Stimulated activated CD8-positive, alpha-beta memory T cell treated with anti-CD3 and anti-CD28 coated beads, Interleukin-4, amount 100 ng/mL, for 1 hour (primary cell): ENCODE measurements at places on chromosomes 3 and 15.

- no peak for DNase-seq
These were observed 81.0 kb downstream of the CDC25A start for GRCh38 chr3:48107227-48107626.

DNA sequence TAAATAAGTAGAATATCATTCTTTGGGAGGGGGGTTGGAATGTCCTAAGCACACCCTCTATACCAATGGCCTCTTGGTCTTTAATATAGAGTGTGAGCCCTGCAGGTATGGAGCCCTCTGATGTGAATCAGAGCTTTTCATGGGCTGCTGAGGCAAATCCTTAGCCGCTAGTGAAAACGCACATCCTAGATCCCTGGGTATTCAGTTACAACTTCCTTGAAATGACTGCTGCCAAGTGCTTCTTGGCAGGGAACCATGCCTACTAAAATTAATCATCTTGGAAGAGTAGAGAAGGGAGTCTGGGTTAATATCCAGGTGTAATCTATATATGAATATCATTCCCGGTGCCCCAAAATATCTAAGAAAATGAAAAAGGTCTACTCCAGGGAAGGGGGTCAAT is 109.1 kb downstream of the POLQ start:
- no peak for DNase-seq

- no peak for DNase-seq
These were observed 134.7 kb downstream of the TMCC1 start for GRCh38 chr3:129758785-129759320.

DNA sequence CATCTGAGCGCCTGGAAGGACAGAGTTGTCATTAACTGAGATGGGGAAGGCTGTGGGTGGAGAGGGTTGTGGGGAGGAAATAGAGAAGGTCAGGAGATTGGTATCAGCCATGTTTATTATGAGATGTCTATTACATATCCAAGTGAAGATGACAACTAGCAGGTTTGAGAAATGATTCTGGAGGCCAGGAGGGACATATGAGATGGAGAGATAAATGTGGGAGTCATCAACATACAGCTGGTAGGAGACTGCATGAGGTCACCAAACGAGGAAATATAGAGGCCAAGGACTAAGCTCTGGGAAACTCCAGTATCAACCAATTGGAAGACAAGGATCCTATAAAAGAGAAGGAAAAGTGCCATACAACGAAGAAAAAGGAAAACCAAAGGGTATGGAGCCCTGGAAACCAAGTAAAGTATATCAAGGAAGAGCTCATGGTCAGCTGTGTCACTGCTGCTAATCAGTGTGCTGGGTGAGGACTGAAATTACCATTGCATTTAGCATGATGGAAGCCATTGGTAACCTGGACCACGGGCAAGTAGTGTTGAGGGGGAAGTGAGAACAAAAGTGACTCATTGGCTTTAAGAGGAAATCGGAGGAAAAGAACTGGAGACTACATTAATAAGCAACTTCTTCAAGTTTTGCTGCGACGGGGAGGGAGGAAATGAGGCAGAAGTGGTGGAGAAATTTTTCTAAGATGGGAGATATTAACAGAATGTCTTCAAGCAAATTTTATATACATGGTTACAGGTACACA is 14.0 kb upstream of the UACA start:
- DNase-seq = no peak

GRCh38 chr3:127014536-127015281 is 31.8 kb downstream of the PLXNA1 start:
- no peak for DNase-seq

DNA sequence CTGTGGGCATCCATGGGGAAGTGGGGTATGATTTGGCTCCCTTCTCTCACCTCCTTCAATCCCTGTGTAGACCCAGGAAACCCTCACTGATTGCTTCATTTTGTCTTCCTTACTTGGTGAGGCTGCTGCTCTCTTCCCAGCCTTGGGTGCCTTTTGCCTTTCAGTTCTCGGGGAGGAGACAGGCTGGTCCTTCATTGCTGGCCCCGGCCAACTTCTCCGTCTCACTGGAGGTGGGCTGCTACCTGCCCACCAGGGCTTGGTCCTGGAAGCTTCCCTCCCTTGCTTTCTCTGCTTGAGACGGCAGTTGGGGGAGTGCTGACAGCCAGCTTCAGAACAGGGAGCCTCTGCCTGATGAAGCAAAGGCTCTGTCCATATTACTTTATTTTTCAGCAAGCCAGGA is 4.7 kb downstream of the FOXL2 start:
- no peak for DNase-seq

- no peak for DNase-seq
These were observed 28.3 kb upstream of the GPD1L start for GRCh38 chr3:32078085-32078634.

- DNase-seq = no peak
These were observed 19.6 kb upstream of the CHRNB4 start for GRCh38 chr15:78660584-78660983.

DNA sequence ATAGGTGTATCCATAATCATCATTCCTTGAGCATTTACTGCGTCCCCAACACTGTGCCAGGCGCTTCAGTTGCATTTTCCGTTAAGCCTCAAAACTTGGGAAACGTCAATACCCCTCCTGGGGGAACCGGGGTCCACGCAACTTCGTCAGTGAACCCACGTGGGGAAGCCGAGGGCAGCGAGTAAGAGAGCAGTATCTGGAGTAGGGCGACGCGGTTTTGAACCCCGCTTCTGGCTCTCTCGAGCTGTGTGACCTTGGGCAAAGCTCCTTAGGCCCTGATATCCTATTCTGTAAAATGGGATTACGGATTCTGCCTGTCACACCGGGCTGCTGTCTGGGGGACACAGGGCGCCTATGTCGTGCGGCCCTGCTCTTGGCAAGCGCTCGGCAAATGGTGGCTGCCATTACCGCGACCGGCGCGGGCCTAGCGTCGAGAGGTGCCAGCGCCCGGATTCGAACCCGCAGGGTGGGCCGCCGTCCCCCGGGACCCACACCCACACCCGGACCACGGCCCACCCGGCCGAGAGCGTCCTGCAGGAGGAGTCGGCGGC is 590 bp downstream of the POLG start:
- no peak for DNase-seq

DNA sequence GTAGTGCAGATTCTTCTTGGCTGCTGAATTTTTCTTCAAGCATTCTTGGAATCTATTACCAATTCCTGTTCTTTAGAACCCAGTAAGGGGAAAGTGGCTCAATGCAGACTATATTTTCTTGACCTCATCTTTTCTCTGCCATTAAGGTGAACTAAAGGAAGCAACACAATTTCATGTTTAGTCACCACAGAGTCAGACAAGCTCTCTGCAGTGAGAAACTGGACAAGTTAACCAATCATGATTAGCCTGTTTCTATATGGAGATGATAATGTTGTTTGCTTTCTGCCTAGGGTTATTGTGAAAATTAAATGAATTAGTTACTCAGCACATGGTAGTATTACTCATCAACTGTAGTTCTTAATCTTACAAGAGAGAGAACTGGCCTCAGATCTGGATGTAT is 1075.1 kb downstream of the AGBL1 start:
- DNase-seq = no peak

GRCh38 chr3:72782521-72782920 is 65.7 kb downstream of the SHQ1 start:
- DNase-seq = no peak

GRCh38 chr3:123640740-123641462 is 56.0 kb upstream of the HACD2 start:
- DNase-seq = no peak

GRCh38 chr3:79306934-79307570 is 460.7 kb downstream of the ROBO1 start:
- DNase-seq = no peak

DNA sequence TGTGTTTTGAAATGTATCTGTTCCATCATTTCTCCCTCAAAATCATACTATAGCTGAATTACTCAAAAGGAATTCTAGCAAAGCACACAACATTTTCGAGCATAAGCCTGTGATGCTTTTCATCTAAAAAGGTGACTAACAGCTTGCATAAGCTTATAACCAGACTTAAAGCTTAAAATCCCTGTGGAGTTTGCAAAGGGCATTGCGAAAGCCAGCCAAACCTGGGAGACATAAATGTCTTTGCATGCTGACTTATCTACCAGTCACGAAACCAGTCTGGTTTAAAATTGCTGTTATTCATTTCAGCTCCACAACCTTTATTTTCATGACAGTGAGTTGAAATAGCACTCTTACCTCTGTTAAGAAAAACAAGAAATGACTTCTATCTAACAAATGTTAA is 35.6 kb upstream of the LIPC start:
- no peak for DNase-seq

DNA sequence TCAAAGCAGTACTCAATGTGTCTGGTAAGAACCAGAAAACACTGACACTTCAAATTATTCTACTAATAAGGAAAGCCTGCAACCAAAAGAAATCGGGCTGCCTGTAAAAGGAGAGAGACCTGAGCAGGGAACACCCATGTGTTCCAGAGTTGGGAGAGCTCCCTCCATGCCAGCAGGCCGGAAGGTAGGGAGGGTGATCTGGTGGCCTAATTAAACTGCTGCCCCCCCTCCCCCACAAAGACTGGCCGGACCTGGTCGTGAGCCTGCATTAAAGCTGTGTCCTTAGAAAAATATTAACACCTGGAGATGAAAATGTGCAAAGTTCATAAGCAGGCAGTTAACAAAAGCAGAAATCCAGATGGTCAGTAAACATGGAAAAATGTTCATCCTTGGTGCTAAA is 170.6 kb upstream of the BHLHE40 start:
- no peak for DNase-seq

GRCh38 chr3:73046195-73046594 is 15.3 kb upstream of the EBLN2 start:
- DNase-seq = no peak

DNA sequence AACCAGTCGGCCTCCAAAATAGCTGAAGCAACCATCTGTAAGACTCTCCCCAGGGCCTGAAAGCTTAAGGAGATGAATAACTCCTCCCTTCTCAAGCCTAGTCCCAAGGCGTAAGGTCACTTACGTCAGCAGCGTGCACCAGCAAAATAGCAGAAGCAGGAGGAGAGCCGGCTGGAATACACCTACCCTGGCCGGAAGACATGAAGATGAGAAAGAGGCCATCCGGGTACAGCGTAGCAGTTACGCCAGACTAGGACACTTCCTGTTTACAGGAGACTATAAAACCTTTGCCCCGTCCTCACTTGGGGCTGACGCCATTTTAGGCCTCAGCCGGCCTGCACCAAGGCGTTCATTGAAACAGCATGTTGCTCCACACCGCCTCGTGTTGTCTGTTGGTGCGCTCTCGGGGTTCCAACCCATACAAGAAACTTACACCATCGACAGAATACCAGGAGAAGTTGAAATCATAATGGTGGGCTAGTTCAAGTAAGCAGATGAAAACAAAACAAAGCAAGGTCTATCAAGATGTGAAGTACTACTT is 2.5 kb downstream of the CFAP92 start:
- DNase-seq = no peak

- DNase-seq = no peak
These were observed 6.9 kb upstream of the TOPAZ1 start for GRCh38 chr3:44234648-44235268.

GRCh38 chr3:36362973-36363372 is 17.3 kb upstream of the STAC start:
- no peak for DNase-seq

DNA sequence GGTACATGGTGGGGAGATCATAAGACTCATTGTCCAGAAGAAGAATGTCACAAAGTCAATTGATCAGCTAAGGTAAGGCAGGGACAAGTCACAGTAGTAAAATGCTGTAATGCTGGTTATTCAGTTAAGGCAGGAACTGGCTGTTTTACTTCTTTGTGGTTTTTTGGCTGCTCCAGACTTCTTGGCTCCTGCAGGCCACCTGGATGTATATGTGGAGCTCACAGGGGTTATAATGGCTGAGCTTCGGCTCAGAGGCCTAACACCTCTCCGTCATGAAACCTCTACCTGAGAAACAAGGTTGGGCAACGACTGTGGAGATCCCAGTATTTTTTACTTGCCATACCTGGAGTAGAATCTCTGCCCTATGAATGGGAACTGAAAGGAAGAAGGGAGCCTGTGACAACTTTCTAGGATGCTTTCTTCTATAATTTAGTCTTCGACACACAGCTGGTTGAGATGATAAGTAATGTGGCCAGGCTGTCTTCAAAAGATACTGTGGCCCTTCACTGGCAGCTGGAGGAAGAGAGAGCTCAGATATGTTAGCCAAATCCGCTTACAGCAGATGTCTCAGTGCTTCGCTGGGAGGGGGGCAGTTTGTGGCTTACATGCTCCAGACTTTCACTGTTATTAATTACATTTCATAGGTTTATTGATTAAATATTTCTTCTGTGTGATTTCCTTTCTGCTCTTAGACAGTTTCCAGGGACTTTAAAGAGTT is 887.8 kb downstream of the IGSF11 start:
- DNase-seq = no peak

DNA sequence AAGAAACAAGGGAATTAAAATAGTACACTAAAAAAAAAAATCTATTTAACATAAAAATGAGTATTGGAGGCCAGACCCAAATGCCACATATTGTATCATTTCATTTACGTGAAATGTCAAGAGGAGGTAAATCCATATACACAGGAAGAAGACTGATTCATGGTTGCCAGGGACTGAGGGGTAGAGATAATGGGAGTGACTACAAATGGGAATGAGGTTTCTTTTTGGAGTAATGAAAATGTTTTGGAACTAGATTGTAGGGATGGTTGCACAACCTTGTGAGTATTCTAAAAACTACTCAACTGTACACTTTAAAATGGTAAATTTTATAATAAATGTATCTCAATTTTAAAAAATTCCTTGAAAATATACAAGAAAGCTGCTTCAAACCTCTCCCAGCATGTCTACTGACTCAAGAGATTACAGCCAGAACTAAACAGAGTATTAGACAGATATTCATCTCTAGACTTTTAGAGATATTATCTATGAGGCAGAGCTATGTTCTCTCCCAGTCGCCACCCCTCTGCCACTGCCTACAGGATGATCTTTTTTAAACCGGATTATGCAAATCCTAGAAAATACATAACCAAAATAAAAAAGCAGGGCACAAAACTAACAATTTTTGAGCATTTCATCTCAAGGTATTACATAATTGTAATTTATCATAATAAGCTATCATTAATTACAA is 6.2 kb downstream of the HLTF start:
- no peak for DNase-seq

DNA sequence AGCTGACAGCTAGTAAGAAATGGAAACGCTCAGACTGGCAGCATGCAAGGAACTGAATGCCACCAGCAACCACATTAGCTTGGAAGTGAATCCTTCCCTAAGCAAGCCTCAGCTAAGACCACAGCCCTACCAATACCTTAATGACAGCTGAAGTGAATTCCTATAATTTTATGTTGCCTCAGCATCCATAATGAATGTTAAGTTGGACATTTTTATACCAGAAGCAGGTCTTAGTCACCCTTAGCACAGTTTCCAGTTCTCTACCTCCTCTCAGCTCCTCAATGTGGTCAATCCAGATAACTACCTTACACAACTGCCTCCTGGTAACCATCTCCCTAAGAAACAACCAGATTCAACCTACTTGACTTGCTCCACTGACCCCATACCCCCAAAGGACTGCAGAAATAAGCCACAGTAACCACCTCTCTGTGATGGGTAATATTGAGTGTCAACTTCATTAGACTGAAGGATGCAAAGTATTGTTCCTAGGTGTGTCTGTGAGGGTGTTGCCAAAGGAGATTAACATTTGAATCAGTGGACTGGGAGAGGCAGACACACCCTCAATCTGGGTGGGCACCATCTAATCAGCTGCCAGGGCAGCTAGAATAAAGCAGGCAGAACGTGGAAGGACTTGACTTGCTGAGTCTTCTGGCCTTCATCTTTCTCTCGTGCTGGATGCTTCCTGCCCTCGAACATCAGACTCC is 33.5 kb downstream of the NEDD4 start:
- DNase-seq = no peak
